ENCODE measurements at places on chromosomes 12 and 14.

DNA sequence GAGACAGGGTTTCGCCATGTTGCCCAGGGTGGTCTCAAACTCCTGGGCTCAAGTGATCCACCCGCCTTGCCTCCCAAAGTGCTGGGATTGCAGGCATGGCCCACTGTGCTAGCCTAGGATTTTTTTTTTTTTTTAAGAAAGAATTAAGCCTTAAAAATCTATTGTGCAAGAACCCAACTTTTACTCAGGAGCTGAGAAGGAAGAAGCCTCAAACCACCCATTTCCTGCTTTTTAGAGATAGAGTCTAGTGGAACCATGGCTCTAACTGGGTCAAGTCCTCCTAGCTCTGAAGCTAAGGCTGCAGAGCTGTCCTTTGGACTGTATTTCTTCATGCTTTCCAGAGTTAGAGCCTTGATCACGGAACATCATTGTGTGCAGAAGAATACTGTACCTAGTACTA, 1.3 kb upstream of the TSFM start:
- DNase-seq = no peak

DNA sequence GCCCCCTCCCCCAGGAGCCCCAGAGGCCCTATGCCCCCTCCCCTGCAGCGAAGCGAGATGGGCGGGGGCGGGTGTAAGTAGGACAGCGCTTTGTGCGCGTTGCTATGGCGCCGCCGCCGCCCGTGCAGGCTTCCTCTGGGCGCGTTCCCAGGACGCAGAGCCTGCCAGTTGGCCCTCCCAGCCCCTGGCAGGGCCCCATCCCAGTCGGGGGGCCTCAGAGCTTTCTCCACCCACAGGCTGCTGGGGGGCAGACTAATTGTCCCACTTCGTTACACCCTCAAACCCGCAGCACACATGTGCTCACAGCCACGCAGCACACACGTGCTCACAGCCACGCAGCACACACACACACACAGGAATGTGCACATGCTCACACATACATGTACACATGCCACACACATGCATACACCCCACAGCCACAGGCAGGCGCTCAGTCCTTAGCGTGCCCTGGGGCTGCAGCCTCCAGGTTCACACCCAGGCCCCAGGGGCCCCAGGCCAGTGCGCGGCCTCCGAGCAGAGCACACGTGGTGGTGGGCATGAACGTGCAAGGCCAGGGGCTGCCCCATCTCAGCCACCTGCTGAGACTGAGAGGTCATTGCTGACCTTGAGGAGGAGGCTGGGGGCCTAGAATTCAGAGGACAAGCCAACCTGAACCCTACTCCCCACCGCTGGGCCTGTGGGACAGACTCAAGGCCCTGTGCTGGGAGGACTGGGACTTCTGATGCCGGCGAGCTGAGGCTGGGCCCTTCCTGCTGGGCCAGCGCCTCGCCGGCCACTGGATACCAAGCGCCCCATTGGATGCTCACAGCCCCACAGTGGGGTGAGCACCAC, 15.6 kb downstream of the TRMT61A start:
- DNase-seq = no peak

- DNase-seq = no peak
These were observed 465.3 kb downstream of the MDGA2 start for GRCh38 chr14:47210099-47210498.

GRCh38 chr14:31124197-31124596, 83.4 kb downstream of the HECTD1 start:
- no peak for DNase-seq

GRCh38 chr14:59301354-59301753, 112.9 kb downstream of the DAAM1 start:
- no peak for DNase-seq

DNA sequence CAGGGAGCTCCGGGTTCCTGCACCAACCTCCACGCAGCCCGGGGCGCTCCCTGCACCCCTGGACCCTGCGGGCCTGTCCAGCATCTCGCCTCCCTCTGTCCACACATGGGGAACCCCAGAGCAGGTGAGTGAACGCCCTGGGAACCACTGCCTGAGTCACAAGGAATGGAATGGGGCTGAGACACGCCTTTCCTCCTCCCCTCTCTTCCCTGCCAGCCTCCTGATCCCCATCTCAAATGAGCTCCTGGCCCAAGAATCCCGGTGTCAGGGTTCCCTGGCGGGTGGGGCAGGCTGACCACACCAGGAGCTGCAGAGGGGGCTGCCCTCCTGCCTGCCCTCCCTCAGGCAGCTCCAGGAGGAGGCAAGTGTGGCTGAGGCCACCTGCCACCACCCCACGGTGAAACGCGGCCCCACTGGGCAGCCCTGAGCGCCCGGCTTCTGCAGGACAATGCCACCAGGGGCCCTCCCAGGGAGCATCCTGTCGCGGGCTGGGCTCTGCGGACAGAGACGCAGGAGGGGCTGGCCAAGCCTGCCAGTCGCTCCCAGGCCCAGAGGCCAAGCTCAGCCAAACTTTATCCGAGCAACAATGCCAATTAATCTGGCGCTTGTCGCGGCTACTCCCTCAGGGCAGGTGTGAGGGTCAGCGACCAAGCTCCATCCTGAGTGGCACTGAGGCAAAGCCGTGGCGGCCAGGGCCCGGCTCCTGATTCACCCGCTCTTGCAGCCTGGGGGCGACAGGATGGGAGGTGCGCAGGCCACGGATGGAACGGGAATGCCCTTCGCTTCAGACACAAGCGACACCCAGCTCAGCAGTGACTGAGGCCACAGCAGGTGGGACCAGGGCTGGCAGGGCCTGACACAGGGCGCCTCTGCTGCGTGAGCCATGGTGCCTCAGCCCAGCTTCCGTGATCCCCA, 44.3 kb downstream of the GALNT9 start:
- DNase-seq = no peak

DNA sequence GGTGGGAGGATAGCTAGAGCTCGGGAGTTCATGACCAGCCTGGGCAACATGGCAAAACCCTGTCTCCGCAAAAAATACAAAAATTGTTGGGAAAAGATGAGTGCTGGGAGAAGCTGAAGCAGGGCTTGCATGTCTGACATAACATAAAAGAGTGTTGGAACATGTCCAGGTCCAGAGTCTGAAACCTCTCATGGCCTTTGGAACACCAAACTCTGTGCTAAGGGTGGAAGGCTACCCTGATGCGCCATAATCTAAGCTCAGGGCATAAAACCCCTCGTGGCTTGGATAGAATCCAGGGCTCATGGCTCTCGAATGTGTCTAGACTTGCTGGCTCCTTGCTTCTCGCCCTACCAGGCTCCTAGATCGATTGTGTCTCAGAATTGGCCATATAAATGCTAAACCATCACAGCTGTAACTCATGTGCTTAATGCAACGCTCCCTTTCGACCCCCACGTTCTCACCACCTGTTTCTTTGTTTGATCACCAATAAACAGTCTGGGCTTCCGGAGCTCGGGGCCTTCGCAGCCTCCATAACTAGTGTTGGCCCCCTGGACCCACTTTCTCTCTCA, 6.7 kb upstream of the CLEC7A start:
- no peak for DNase-seq

DNA sequence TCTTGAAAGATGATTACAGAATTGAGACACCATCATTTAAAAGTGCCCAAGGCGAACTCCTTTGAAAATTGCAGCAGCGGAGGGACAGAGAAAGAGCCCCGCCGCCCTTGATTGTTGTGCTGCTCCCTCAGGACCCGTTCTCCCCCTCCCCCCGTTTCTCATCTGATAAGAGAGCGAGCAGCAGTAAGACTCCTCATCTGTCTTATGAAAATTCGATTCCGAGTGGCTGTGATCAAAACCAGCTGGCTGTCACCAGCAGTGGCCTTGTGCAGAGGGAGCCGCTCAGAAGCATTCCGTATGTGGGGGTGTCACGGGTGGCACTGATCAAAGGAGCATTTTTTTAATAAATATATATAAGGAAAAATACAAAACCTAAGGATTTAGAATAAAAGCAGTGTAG, 78.0 kb upstream of the GPATCH2L start:
- DNase-seq = no peak

DNA sequence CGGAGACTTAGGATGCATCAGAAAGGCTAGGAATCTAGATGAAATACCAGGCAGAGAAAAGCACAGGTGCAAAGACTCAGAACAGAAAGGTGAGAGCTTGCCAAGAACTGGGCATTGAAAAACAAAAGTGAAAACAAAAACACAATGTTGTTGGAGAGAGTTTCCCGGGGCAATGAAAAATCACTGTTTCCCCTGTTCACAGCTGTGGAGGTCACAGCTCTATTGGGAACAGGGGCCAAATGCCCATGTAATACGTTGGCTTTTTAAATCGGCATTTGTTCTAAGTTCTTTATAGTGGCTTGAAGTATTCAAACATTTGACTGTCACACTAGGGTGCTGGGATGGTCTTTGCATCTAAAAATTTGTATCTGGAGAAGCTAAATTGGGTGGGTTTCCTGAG, 108.3 kb downstream of the SLC15A4 start:
- DNase-seq = no peak

DNA sequence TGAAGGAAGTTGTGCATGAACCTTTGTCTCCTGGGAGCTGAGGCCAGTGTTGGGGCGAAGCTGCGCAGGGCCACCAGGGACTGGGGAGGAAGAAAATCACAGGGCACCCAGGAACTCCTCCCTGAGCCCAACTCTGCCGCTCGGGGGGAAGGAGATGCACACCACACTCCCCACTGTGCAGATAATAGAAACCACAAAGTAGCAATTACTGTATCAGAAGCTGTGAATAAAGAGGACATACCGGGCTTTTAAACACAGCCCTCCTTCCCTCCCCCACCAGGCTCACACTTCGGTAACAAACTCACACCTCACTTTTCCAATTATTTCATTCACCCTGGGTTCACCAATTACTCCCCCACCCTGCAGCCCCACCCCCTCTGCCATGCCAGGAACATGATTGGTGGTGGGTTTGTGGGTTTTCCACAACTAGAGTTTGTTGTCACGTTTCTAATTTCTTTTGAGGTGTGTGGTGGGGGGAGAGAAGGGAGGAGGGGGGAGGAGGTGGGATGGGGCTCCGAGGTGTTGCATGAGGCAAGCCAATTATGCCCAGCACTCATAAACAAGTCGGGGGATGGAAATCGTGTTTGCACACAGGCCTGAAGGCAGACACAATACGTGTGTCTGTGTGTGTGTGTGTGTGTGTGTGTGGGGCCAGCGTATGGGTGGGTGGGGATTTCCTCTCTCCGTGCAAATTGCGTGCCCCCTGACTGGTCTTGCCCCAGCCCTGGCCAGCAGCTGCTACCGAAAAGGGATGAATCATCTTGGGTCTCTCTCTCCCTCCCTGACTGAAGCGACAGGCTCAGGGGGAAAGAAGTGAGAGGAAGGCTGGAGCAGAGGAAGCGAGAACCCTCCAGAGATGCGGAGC, 103.3 kb downstream of the RBM19 start:
- DNase-seq = no peak

DNA sequence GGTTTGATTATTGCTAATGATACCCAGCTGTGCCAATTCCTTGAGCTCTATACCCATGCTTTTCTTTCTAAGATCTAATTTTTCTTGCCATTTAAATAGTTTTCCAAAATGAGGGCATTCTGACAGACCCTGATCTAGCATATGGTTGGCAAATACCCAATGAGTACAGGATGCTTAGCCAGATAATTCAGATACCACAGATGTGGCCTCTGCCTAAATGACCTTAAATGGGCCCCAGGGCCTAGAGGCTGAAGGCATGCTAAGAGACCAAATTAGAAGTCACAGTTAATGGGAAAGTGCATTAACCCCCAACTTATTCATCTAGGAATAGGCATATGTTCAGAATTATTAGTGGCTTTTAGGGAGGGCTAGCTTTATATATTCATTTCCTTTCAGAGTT, 122.3 kb upstream of the CNOT2 start:
- no peak for DNase-seq

DNA sequence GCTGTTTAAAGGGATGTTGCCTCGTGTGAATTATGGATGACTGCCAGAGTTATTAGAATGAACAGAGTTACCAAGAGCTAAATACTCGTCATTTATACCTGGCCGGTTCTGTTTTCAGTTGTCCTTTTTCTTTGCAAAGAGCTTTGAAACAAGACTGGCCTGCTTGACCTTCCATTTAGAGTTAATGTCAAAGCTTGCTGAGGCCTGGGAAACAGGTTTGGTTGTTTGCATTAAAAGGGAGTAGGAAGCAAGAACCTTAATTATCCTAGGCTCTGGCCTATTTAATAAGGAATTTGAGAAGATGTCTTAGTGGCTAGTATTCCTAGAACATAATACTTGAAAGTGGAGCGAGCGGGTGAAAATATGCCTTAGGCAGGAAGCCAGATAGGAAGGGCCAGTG, 233.3 kb downstream of the CACNA1C start:
- DNase-seq = no peak

- no peak for DNase-seq
These were observed 758.4 kb downstream of the FLRT2 start for GRCh38 chr14:86288336-86288735.

GRCh38 chr12:13210236-13211190, 14.0 kb downstream of the EMP1 start:
- no peak for DNase-seq

DNA sequence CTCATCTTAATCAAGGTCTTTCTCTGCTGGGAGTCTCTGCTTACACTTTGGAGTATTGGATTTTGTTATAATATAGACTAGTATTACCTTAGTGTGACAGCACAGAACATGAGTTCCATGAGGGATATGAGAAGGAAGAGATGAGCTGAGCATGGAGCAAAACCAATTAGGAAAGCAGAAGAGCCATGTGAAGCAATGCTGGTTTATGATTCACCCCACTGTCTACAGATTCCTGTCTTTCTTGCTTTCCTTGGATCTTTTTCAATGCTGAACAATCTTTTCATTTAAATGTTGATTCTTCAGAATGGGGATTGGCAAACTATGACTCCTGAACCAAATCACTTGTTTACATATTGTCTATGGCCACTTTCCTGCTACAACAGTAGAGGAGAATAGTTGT, 70.4 kb upstream of the KITLG start:
- DNase-seq = no peak

- DNase-seq = no peak
These were observed 354.0 kb downstream of the NRXN3 start for GRCh38 chr14:78524196-78524595.

DNA sequence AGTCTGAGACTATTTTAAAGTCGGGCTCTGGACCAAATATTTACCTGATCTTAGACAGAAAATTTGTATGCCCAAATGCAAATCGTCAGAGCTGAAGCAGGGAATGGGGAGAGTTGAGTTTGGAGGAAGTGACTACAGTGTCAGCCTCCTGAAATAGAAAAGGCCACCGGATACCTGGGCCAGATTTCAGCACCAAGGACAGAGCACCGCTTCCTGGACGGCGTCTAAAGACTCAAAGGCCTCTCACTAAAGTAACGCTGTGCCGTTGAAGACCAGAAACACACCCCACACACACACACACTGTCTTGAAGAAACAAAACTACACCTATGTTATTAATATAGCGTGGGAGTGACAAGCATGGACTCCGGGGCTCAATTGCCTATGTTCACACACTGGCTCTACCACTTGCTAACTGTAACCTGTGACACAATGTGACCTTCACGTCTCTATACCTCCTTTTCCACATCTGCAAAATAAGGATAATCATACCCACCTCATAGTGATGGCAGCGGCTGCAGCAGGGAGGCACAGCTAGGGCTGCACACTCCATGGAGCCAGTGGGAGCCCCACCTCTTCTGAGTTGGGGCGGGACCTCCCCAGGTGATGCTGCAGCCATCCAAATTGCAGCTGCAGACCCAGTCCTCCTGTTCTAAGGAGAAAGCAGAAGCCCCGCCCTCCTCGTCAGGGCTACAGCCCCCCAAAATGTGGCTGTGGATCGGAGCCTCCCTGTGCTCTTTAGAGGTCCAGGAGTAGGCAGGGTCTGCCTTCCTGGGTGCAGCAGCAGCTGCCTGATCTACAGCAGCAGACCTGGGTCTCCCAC, 35.6 kb downstream of the KRT76 start:
- peak; percentile 18 for DNase-seq

- no peak for DNase-seq
These were observed 1480.2 kb downstream of the AACS start for GRCh38 chr12:126545411-126545810.
